ENCODE measurements at places on chromosomes 7 and 10.

DNA sequence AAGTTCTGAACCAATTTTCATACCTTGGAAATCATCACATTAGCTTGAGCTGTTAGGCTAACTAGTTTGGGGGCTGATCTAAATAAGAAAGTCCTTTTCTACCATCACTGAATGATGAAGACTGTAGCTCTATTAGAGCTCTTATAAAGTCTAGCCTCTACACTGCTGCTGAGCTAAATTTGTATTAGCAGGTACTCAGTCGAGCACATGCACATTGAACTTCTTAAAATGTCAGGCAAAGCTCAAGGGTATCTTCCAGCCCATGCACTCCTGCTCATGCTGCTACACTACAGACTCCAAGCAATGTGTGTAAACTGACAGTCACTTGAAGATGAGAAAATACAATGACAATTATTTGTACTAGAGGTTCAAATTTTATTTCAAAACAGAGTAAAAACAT is 158.8 kb upstream of the TMEM229A start:
- DNase-seq, result no peak

- DNase-seq, result no peak
Measured at GRCh38 chr7:149723795-149724495, 49.4 kb downstream of the ZNF467 start.

DNA sequence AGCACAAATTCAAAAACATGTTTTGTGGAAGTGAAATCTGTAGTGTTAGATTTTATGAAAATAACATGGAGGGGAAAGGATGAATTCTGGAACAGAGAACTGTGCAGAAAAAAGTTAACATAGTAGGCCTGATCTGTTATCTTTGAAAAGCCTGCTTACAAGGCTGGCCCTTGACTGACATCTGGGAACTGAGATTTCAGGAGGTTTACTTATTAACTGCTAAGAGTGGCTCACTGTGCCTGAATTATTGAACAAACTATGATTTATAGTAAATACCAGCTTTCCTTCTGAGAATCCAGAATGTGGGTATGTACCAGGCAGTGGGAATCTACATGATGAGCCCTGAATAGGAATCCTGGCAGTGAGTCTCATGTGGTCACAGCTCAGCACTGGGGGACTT is 30.5 kb downstream of the NSUN6 start:
- DNase-seq, result no peak

DNA sequence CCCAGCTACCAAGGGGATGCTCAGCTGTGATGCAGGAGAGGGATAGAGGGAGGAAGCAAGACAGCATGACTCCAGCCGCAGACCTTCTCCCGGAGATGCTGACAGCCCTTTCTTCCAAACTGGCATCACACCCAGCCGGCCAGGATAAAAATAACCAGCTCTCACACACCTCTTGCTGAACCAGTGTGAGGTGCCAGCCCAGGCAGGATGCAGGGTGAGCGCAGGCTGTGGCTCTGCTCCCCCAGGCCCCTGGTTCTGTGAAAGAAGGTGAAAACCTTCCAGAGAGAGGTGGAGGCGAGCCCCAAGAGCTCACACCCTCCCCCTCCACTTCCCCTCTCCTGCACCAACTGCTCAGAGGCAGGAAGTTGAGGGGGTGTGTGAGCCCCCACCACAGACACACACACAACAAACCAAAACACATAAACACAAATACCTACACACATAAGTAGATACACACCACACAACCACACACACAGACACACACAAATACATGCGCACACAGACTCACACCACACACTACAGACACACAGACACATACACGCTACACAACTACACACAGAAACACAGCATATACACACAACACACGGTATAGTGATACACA is 4.0 kb downstream of the GPR15LG start:
- peak; percentile 62 for DNase-seq

DNA sequence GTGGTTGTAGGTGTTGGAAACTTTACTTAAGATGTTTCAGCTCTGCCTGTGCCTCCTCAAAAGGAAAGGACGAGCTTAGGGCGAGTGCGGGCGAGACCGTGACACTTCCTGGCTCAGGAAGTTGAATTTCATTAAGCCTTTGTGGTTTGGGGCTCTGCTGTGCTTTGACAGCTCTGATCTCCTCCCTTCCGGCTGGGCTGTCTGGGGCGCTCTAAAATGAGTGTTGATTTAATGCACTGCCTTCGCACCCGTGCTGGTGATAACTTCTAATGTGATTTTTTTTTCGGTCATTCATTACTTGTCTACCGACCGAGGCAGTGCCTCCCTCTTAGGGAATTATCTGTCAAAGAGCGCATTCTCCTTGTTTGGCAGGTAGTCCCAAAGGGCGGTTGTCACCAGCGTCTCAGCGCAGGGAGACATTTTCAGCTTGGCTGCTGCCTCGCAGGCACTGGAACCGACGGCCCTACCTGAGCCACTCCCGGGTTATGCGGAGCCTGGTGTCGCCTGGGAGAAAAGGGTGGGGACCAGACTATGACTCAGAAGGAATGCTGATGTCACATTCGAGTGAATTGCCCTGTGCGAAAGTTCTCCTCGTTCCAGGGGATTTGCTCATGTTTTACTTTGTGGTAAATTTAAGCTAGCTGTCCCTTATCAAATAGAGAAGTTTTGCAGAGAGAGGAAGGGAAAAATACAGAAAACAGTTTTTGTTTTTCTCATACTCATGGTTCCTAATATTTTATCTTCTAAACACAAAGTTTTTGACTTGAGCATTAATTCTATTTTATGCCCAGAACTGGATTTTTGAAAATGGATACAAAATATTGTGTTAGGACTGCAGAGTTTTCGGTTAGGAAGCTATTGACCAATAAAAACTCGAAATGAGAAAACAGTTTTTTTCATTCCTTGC is 920 bp downstream of the TES start:
- peak; percentile 82 for DNase-seq

DNA sequence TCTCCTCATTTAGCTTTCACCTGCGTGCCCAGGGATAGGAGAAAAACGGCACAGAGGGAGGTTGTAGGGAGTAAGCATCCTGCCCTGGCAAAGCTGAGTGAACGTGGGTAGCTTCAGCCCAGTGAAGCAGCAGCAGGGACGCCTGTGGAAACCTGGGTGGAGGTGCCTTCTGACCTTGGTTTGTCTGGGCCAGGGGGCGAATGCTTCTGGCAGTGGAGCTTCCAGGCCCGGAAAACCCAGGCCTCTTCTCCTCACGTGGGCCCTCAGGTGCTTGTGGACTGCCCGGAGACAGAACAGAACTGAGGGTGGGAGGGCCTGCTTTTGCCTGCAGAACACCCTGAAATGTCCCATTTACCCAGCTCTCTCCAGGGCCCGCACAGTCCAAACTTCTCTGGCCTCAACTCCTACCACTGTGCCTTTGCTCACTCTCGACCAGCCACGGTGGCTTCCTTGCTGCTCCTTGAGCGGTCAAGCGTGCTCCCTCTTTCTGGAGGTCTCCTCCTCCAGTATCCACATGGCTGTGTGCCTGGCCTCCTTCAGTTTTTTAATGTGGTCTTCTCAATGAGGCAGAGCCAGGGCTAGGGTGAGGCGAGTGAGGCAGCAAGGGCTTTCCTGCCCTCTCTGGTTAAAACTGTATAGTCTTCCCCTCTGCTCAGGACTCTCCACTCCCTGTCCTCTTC is 62.4 kb downstream of the TMEM209 start:
- no peak for DNase-seq

- DNase-seq, result no peak
Measured at GRCh38 chr10:119705434-119705831, 20.4 kb upstream of the INPP5F start.

GRCh38 chr10:60957667-60958221 is 13.8 kb upstream of the RHOBTB1 start:
- DNase-seq, result no peak

DNA sequence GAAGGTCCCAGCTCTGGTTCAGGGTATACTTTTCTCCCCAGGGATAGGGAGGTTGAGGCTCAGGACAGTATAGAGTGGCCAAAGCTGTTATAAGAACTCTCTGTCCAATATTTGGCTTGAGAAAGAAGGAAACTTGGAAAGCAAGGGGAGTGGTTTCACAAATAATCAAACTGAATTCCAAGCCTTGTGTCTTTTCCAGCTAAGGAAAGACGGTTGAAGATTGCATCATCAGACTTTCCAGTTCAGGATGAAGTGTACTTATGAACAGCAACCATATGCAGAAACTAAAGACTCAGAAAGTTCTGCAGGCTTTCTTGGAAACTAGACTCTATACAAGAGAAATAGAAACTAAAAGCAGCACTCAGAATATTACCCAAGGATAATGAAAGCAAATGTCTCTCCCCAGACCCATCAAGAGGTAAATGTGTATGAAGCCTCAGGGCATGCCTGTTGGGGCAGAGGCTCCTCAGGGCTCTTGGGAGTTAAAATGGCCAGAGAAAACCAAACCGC is 46.4 kb downstream of the RAMP3 start:
- no peak for DNase-seq

DNA sequence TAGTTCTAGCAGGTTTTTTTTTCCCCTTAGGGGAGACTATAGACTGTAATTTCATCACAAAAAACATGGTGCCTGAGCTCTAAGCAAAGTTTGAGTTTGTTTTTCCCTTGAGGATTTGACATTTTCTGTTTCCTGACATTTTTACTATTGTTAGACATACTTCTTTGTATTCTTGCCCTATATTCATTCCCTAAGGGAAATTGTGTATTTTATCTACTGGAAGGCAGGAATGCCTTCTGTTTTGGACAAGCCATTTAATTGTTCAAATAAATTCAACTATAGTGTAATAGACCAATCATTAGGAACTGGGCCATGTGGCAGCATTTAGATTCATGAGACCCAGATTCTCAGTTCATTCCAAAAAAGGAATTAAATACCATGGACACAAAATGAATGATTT is 335.0 kb downstream of the EXOC4 start:
- no peak for DNase-seq

DNA sequence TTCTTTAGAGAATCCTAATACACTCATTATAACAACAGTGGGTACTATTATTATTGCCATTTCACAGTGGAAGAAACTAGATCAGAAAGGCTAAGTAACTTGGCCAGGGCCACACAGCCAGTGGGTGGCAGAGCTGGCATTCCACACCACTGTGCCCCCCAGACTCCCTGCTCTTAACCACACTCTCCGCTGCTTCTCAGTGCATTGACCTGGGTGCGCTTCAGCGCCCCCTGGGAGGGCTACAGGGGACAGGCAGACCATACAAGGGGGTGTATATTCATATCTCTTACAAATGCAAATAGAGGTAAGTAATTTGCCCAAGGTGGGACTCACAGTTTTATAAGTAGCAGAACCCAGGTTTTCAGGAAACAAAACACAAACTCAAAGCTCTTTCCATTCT is 77.0 kb upstream of the NMT2 start:
- DNase-seq, result peak; percentile 48

DNA sequence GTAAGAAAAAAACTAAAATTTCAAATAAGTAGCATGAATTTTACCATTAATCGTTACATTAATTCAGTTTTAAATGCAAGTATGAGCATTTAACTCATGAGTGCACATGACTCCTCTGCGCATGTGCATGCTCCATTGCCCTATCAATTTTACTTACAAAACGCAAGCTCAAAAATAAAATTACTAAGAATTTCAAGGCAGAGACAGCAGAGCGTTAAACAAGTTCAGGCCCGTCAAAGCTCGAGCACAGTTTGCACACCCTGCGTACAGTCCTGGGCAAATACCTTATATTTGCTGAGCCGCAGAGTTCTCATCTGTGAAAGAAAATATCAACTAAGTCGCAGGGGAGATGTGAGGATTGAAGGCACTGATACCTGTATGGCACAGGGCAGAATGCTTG is 373.6 kb downstream of the BBS9 start:
- DNase-seq, result no peak

- peak; percentile 91 for DNase-seq
Measured at GRCh38 chr10:100009793-100010676, at the start of gene DNMBP. TSS of gene DNMBP (minus strand) at chr10:100009947. CDS start at chr10:99972124, 37,823 bp downstream.

DNA sequence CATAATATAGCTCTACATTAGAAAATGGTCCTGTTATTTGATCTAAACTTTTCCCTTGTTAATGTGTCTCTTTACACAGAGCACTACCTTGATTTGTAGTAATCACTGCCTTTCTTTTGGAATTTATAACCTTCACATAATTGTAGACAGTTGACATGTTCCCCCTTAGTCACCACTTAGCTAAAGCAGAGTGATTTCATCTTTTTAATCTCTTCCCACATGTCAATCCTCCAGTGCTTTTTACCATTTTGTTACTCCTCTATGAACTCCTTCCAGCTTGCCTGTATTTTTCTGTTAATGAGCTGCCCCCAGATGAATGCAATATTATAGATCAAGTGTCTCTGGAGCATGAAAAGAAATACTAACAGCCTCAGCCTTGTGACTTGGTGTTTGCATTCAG is 2.6 kb upstream of the PPP1R3A start:
- DNase-seq, result no peak

DNA sequence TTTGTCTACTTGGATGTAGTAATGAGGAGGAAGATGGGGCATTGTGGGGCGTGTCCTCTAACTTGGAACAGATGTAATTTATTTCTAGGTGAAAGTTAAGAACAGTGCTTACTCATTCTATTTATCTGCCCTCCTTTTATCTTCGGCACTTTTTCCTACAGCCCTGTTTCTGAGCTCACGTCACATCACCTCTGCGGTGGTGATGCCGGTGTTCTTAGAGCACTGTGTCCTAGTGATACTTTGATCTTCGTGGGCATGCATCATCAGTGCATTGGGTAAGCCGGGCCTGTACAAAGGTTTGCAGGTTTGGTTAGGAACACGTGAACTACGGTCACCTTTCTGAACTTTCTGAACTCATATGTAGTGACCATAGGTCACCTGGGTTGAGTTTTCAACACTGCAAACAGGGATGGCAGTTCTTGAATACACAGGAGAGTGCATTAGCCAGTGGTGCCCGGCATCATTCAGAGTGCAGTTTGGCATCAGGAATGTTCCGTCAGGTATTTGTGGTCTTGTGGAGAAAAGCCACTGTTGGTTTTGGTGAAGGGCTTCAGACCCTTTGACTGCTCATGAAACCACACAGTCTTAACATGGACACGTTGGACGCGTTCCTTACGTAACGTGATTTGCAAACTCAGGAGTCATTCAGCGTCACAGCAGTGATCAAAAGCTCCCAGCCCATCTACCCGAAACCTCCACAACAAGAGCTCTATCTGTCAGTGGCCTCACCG is 5.6 kb downstream of the POR start:
- peak; percentile 33 for DNase-seq

GRCh38 chr10:58107506-58107905 is 160.2 kb downstream of the IPMK start:
- DNase-seq, result no peak

- no peak for DNase-seq
Measured at GRCh38 chr7:30430777-30431176, 47.8 kb downstream of the NOD1 start.

DNA sequence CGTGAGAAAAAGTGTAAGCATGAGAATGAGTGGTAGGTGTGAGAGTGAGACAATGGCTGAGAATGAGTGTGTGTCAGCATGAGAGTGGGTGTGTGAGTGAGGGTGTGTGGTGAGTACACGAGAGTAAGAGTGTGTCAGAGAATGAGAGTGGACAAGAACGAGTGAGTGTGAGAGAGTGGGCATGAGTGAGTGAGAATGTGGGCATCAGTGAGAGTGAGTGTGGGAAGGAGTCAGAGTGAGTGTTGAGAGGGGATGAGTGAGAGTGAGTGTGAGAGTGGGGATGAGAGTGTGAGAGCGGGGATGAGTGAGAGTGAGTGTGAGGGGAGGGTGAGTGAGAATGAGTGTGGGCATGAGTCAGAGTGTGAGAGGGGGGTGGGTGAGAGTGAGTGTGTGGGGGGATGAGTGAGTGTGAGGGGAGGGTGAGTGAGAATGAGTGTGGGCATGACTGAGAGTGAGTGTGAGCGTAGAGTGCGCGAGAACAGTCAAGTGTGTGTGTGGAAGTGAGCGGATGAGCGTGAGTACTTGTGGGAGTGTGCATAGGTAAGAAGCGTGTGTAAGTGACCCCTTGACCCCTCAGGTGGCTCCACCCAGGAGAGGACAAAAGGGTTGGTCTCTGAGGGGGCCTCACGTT is 75.8 kb downstream of the GOLGA7B start:
- no peak for DNase-seq

- no peak for DNase-seq
Measured at GRCh38 chr10:33363106-33363505, 28.6 kb upstream of the NRP1 start.

Data from CD4-positive, alpha-beta T cell treated with Interleukin-17A for 4 hours (primary cell).